ENCODE measurements at places on chromosomes 5 and 9.

- no peak for DNase-seq
Observed at GRCh38 chr9:106704056-106704615, 158.8 kb upstream of the ZNF462 start.

- DNase-seq, result no peak
Observed at GRCh38 chr9:93320591-93321219, 130.8 kb upstream of the FAM120A start.

DNA sequence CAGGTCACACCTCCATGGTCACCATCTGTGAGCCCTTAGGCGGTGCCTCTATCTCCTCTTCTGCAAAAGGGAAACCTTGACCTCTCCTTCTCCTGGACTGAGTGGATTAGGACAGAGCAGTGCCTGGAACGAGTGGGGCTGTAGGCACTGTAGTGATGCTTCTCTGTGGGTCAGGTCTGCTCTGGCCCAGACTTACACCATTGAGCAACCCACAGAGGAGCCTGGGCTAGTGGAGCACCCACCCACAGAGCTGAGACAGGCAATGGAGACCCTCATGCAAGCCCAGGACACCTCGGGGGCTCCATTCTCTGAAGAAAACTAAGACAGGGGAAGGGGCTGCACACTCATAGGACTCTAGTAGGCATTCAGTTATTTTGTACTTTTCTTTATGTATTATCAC lies 400.6 kb downstream of the GADD45G start:
- DNase-seq, result no peak

DNA sequence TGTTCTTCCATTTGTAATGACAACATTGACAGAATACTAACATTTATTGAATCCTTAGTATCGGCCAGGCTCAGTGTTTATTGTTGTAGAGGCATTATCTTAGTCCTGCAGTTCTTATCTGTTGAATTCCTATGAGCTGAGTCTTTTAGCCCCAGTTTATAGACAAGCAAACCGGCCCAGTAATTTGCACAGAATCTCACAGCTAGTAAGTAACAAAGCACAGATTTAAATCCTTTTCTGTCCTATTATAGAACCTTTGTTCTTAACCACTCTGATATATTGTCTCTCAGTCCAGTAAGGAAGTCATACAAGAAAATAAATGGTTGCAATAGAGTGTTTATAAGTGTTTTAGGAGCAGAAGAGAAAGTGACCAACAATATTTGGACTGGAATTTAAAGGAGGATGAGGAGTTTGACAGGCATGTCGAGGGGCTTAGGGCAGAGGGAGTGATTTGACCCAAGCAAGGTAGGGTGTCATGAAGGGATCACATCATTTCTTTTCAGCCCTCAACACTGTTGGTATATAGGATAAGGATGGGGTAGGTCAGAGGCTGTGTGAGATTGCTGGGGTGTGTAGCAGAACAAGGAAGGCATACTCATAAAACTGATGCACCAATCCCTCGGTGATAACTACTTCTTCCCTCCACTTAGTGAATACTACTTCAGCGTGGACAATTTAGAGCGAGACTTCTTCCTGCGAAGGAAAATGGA lies 39.5 kb downstream of the LARP1 start:
- no peak for DNase-seq

GRCh38 chr9:5633243-5633642 lies 4.3 kb downstream of the RIC1 start:
- no peak for DNase-seq

Data from NCI-H2081 treated with DMSO at 0.1 percent for 48 hours (cell line).